NCI-H1436 treated with DMSO at 0.1 percent for 48 hours (cell line): ENCODE measurements at places on chromosomes 7 and 10.
A peak's percentile ranks its signal among the peaks of the same experiment; 100 is the strongest.

DNA sequence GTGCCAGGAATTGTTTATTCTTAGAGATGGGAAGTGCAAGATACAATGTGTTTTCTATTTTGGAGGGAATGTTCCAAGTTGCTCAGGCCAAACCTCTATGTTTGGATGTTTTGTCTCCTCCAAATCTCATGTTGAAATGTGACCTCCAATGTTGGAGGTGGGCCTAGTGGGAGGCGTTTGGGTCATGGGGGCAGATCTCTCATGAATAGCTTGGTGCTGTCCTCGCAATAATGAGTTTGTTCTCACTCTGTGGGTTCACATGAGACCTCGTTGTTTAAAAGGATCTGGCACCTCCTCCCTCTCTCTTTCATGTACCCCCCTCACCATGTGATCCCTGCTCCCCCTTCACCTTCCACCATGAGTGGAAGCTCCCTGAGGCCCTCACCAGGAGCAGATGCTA lies 8.3 kb upstream of the GDF10 start:
- no peak for DNase-seq

GRCh38 chr10:132616170-132616995 lies 78.8 kb downstream of the INPP5A start:
- DNase-seq = no peak

DNA sequence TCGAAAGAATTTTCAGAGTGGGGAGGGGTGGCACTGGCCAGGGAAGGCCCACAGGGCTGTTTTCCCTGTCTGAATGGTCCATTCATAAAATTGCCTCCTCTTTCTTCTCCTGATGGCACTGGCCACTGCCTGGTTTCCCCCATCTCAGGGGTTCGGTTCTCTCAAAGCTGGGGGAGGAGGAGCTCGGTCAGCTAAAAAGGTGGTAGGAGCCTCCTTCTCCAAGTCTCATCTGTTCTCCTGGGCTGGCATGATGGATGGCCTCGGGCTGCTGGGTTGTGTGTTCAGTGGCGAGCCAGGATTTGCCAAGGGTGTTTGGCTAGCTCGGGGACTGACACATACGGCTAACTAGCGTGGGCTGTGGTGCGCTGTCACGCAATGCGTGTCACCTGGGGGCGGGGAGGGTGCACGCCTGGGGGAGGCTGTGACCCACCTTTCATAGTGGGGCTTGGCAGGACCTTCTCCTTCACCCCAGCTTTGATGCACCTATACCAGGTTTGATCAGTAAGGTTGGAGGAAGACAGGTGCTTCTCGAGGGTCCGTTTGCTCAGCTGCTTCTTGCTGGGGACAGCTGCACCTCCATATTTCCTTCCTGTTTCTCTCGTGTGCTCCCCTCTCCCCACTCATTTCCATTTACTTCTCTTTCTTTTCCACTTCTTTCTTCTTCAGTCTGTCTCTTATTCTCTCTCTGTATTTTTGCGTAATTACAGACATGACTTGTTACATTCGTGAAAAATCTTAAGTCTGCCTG lies 36.3 kb downstream of the RBM20 start:
- DNase-seq = no peak

DNA sequence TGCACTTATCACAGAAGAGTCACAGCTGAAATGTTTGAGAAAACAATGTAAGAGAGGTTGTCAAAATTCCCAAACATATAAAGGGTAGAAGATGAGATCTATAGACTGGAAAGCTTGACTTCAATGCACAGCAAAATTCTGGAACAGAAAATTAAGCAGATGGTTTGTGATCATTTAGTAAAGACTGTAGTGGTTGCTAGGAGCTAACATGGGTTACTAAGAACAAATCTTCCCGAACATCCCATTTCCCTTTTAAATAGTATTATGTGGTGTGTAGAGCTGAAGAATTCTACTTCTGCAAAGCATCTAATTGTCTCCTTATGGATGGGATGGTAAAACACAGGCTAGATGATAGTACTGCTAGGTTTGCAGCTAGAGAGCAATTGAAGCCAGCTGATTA lies 312.3 kb downstream of the CAMK1D start:
- no peak for DNase-seq

GRCh38 chr10:29306688-29307087 lies 17.8 kb downstream of the LYZL1 start:
- no peak for DNase-seq

- DNase-seq = no peak
Measured at GRCh38 chr10:125684581-125684980, 1.6 kb upstream of the TEX36 start.

DNA sequence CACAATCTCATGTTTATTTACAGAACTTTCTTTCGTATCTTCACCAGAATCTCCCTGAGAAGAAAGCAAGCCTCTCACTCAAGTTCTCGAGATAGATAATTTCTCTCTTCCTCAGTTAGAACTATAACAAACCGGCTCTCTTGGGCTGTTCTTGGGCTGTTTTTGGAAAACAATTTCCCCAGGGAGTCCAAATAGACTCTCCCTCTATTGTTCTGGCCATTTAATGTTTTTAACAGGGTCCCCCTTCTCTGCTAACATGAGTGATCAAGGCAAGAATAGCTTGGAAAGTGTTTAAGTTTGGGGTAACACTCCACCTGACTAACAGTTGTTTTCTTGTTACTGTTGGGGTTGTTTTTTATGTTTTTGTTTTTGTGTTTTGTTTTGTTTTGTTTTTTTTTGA lies 64.8 kb upstream of the UCN3 start:
- no peak for DNase-seq

DNA sequence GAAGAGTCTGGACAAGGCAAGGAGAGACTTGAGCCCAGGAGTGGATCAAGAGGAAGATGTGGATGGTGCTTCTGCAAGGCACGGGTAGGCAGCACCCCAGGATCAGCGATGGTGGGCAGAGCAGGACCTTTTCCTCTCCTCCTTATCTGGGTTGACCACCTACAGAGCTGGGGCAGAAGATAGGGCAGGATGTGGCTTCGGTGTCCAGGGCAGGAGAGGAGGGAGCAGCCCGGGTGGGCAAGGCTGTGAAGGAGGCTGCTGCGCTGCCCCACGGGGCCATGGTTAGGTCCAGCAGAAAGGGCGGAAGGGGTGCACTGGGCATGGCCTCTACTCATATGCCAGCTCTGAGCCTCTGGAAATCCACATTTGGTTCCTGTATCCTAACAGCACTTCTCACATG lies 20.0 kb upstream of the PARP12 start:
- no peak for DNase-seq

GRCh38 chr7:77822269-77822668 lies 23.7 kb downstream of the PHTF2 start:
- no peak for DNase-seq

- DNase-seq = no peak
Measured at GRCh38 chr10:110103921-110104461, 96.2 kb downstream of the ADD3 start.

DNA sequence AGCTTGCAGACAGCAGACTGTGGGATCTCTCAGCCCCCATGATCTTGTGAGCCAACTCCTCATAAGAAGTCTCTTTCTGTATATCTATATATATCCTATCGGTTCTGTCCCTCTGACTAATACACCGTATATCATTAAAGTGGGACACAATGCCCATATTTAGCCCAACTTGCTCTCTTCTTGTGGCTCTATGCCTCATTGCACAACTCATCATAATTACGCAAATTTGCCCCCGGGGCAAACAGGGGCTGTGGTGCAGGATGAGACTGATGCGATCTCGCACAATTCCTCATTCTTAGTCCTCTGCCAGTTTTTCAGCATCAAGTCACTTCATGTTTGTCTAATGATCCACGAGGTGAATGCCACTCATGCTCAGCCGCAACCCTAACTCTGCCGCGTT lies 183.2 kb downstream of the PRPF18 start:
- no peak for DNase-seq

DNA sequence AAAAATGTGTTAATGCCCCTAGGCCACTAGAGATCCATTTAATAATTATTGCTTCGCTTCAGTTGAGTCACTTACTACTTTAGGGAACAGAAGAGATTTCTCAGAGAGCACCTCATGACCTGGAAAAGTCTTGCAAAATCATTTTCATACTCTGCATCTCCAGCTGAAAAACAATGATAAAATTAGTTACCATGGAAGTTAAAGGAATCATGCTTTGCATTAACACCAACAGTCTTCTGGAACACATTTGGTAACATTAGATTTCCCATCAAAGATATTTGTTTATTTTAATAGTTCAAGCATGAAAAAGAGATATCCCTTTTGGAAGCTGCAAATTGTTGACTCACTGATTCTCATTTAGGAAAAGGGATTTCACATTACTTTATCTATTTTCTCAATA lies 1.8 kb upstream of the STEAP2 start:
- DNase-seq = no peak

GRCh38 chr7:19749658-19750057 lies 23.8 kb downstream of the TMEM196 start:
- no peak for DNase-seq

- DNase-seq = no peak
Measured at GRCh38 chr10:76252733-76253132, 821.3 kb downstream of the LRMDA start.

GRCh38 chr10:48776528-48776927 lies 91.9 kb downstream of the WDFY4 start:
- DNase-seq = no peak

GRCh38 chr7:4659551-4660286 lies 22.4 kb upstream of the FOXK1 start:
- DNase-seq = no peak

GRCh38 chr10:2688958-2689357 lies 378.4 kb upstream of the PFKP start:
- no peak for DNase-seq

- DNase-seq = no peak
Measured at GRCh38 chr7:118452128-118452527, 227.6 kb downstream of the ANKRD7 start.

- DNase-seq = no peak
Measured at GRCh38 chr10:79401015-79401921, 44.2 kb downstream of the ZCCHC24 start.

DNA sequence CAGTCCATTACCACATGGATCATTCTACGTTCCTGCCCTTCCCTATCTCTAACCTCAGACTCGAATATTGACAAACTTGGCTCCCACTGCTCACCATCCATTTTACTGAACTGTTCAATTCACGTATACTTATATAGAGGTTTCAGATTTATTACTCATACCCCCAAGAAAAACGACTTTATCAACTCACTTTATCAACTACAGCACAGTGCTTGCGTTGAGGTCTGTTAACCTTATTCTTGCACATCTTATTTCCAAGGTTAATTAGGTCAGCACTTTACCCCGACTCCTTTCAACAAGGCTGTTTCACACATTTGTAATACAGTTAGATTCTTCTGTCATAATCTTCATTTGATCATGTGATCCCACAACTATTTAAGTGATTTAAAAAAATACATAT lies 162.3 kb upstream of the AHR start:
- no peak for DNase-seq

GRCh38 chr7:108455998-108456677 lies at the start of gene NRCAM:
Gene NRCAM, minus strand, starts transcription at chr7:108456436. Its CDS starts 216,372 bp downstream, at chr7:108240064.
- DNase-seq = peak; percentile 55

- no peak for DNase-seq
Measured at GRCh38 chr10:53088961-53089360, 316.4 kb upstream of the MBL2 start.

DNA sequence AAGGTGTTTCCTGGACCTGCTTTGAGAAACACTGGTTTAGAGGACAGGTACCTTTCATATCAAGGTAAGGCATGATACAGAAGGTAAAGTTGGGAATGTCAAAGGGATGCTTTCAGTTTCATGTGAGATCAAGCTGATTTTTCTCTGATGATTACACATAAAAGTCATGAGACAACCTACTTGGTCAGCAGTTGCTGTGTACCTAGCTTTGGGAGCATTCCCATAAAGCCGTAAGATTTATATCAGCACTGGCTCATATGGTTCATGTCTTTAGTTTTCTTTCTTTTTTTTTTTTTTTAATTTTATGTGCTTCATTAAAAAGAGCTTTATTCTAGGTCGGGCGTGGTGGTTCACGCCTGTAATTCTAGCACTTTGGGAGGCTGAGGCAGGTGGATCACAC lies 265.3 kb upstream of the LRGUK start:
- DNase-seq = no peak

GRCh38 chr7:25774675-25775074 lies 377.3 kb upstream of the NFE2L3 start:
- DNase-seq = no peak

- no peak for DNase-seq
Measured at GRCh38 chr7:158740657-158741293, 36.2 kb upstream of the NCAPG2 start.

DNA sequence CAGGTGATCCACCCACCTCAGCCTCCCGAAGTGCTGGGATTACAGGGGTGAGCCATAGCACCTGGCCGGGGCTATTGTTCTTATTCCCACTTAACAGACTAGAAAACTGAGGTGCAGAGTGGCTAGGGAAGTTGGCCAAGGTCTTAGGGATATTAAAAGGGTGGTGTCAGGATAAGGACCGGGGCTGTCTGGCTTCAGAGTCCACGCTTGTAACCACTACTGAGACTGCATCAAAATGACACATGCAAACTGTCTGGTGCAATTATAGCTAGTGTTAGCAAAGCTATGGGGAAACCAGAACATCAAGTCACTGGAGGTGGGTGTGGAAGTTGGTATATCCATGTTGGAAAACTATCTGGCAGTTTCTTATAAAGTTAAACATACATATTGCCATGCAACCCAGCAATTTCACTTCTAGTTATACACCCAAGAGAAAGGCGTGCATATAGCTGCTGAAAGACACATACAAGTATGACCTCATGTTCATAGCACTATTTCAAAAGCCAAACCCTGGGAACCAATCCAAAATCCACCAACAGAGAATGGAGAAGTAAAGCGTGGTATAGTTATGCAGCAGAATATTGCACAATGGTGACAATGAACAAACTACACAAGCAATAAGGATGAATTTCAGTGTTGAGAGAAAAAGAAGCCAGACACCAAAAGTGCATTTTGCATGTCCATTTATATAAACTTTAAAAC lies 33.9 kb upstream of the EEPD1 start:
- no peak for DNase-seq

DNA sequence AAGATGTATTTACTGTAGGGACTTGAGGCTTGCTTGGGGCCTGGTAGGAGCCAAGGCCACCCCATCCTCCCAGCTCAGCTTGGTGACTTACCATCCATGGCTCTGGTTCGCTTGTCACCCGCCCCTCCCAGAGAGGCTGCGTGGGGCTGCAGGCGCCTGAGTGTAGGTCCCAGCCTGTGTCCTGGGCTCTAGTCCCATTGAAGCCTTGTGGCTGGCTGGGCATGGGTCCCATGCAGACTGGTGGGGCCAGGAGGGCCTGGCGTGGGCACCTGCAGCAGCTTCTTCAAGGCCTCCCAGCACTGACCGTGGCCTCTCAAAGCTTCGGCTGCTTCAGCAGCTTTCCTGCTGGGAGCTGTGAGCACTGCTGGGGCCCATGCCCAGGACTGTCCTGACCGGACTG lies 118.1 kb downstream of the INPP5A start:
- DNase-seq = no peak

GRCh38 chr7:9846902-9847301 lies 1126.8 kb upstream of the PHF14 start:
- no peak for DNase-seq
